ENCODE measurements at places on chromosomes 3 and 15. TPM values are rescaled to one million over a fixed set of nuclear protein-coding genes. Genes with fewer than 3 reads are reported as not detected.
A peak's percentile ranks its signal among the peaks of the same experiment; 100 is the strongest.

DNA sequence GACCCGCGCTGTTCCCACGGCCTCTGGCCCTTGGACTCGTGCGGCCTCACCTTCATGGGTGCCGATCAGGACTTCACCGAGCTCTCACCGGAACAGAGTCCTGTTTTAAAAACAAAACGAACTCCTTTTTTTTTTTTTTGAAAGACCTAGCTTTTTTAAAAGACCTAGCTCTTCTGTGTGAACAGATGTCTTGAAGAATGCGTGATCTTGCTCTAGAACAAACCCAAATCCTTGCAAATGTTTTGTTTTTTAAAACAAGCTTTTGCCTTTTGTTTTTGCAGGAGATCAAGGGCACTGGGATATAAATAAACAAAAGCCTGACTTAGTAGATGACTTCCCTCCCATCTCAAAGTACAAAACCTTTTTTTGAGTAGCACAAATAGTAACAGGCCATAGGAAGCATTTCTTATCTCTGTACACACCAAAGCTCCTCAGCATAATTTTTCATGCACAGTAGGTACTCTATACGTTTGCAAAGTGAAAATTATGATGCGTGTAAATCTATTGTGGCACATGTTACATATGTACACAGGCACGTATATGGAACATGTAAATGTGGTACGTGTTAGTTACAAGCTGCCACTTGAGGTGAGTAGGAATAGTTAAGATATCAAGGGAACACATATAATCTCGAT, 1.1 kb upstream of the MSL2 start:
- peak; percentile 4 for DNase-seq

Gene LARP6
- 54.2 TPM for polyA plus RNA-seq

Gene ACOX2
- 42.5 TPM for polyA plus RNA-seq

Gene ACSBG1
- polyA plus RNA-seq: 0.13 TPM

Gene ZKSCAN7
- 14.0 TPM for polyA plus RNA-seq

DNA sequence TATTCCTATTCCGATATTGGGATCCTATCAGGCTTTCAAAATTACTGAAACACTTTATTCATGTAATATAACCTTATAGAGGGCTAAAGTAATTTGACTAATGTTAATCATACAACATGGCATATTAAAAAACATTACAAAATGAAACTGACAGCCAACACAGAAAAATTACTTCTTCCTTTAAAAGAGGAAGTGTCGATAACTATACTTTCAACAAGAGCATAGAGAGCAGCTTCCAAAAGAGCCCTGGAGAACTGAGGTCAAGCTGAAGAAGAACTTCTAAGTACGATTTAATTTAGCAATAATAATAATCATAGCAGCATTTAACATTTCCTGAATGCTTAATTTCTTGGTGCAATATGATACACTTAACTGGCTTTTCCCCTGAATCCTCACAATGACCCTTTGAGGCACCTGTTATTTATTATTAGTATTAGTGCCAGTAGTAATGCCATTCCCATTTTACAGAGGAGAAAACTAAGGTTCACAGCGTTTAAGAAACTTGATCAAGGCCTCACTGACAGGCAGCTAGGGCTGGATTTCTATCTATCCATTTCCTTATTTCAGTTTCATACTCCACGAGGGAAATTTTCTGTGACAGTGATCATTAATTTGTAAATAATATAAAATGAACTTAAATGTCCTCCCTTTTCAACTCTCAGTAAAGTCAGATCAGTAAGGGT, 181.6 kb downstream of the CFAP20DC start:
- DNase-seq: no peak

GRCh38 chr15:69612112-69612511, 159.5 kb downstream of the RPLP1 start:
- no peak for DNase-seq

- DNase-seq: no peak
These were observed 493.4 kb upstream of the ALCAM start for GRCh38 chr3:104873331-104873730.

DNA sequence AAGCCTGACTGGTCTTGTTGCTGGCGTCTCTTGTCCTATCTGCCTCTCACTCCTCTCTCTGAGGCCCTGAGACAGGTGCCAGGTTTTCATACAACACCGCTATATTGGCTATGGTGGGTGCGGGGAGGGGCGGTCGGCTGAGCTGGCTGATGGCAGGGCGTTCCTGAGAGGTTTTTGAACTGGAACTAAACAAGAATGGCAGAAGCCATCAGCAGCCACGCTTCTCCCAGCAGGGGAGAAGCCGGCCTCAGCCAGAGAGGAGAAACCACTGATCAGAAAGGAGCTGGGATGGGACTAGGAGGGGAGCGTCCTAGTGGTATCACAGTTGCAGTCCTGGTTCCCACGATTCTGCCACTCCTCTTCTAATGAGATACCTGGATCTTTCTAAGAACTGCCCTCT, 89.9 kb upstream of the PRR23E start:
- DNase-seq: no peak

Gene SI
- polyA plus RNA-seq: not detected

DNA sequence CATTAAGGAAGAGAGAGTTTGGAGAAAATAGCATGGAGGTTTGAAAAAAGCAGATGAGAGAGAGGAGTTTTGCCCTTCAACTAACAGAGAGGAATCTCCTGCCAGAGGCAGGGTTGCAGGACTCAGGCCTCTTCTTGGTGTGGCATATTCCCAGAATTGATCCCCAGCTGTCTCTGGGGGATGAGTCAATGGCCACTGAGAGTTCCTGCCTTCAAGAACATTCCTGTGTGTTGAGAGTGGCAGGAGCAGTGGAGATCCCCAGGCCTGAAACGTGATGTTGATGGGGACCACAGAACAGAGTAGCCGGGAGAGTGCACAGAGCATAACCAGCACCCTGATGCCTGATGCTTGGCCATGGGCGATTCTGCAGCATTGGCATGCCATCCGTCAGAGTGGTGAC, 348.4 kb upstream of the THBS1 start:
- DNase-seq: peak; percentile 37

Gene DNAH12
- 0.65 TPM for polyA plus RNA-seq

Gene TMEM45A
- polyA plus RNA-seq: 96.3 TPM

DNA sequence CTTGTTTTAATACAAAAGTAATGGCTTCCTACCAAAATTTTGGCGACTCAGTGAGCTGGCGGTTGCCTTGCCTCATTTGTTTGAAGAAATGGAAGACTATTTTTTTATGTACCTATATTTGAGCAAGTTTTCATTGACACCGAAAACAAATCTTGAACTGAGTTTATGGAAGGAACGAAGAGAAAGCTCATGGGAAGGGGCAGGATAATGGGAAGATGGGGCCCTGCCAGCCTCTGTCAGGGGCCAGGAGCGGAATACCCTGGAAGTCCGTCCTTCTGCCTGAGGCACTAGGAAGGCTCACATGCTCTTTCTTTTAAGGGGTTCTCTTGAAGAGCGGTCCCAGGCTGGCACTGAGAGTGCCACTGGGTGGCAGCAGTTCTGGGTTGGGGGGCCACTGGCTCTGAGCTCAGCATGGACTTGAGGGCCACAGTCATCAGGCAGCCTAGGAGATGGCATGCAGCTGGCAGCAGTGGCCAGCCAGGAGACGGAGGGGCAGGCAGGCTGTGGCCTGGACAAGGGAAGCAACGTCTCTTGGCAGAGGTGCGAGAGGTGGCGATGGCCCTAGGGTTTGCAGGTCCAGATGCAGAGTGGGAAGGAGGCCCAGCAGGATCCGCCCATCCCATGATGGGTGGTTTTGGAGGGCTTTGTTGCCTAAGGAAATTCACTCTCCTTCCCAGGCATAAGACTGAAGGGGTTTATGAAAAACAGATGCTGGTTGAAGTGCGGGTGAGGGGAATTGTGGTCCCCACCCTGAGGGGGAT, 41.6 kb downstream of the ISG20 start:
- DNase-seq: no peak

Gene CLRN1
- polyA plus RNA-seq: not detected

DNA sequence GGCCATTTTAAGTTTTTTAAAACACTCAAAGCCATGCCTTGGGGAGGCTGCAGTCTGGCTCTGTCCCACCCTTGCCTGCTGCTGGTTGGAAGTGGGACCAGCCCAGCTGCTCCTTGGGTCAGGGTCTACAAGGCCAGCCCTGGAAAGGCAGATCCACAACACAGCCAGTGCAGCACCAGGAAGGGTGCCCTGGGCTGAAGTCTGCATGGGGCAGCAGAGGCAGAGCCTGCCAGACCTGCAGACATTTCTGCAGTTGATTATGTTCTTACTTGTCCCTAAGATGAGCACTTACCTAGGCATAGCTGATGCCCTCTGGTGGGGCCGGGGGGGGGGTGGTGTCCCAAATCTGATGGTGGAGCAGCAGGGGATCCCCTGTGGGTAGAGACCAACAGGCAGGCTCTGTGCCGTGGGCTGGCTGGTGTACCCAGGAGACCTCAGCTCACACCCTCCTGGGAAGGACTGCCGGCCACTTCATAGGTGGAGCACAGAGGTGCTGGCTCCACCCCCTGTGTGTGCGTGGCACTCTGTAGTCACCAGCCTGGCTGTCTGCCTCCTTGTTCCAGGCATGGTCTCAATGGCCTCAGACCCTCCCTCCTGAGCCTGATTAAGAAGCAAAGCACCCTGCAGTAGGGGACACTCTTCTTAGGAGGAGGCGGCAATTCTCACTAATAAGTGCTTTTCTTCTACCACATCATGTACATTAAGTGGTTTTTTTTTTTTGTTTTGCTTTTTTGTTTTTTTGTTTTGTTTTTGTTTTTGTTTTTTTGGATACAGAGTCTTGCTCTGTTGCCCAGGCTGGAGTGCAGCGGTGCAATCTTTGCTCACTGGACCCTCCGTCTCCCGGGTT, 97.4 kb upstream of the KLF13 start:
- DNase-seq: no peak

GRCh38 chr15:25180606-25181292, 226.0 kb downstream of the SNRPN start:
- no peak for DNase-seq

- DNase-seq: no peak
These were observed 26.2 kb upstream of the TRPM1 start for GRCh38 chr15:31127596-31128261.

DNA sequence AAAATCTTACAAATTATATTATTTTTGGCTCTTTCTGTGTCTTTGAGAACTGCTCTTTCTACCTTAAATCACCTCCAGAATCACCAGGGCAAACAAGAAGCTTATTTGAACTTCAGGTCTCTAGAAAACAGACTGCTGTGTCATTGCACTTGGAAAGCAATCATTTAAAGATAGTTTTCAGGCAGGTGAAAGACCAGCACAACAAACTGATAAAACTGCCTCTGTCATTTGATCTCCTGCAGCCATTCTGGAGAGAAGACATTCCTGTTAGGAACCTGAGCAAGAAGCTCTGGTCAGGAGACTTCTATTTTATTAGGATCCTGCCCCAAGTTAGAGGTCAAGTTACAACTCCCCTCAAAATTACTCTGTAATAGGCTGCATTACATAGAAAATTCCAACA, 50.7 kb upstream of the AP4E1 start:
- DNase-seq: no peak

GRCh38 chr3:109132801-109133473, 3.6 kb upstream of the C3orf85 start:
- DNase-seq: peak; percentile 67

DNA sequence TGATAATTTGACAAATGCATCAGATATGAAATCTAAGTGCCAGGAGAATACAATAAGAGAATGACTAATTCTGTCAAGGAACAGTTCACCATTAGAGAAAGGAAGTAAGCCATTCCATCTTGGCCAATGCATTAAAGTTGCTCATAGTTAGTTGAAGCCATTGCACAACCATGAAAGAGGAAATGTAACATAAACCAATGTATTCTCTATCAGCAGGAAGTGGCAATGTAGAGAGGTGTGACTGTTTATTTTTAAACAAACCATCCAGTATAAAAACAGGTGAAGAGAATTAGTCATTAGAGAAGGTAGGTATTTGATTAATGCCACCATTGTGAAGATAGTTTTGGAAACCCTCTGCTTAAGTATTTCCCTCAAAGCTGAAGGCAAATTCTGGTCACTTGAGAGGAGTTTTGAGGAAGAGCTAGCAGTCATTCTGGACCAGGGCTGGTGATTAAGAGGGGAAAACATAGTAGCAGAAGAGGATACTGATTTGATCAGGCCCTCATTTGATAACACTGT, 10.7 kb upstream of the ANXA2 start:
- no peak for DNase-seq

GRCh38 chr3:184914628-184915027, 102.7 kb downstream of the VPS8 start:
- DNase-seq: no peak

Gene CELF6
- 0.76 TPM for polyA plus RNA-seq

DNA sequence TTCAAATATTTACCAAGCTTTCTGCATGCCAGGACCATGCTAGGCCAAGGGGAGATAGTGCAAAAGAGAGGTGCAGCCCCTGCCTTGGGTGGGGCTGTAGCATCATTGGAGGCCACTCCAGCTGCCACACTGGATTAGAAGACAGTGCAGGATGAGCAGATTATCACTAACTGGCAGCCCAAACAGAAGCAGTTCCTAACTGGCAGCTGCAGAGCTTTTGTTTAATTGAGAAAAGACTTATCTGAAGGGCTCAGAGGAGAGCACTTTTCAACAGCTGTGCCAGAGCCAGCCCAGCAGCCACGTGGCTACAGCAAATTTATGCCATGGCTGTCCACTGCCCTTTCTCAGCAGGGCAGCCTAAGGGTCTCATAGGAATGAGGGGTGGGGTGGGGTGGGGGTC, 13.5 kb upstream of the ACSBG1 start:
- no peak for DNase-seq

Gene PDIA5
- 19.5 TPM for polyA plus RNA-seq

Data from cardiac muscle cell (in vitro differentiated cells and primary cell).